DMS153 (cell line): ENCODE measurements at places on chromosomes 3 and 15.

DNA sequence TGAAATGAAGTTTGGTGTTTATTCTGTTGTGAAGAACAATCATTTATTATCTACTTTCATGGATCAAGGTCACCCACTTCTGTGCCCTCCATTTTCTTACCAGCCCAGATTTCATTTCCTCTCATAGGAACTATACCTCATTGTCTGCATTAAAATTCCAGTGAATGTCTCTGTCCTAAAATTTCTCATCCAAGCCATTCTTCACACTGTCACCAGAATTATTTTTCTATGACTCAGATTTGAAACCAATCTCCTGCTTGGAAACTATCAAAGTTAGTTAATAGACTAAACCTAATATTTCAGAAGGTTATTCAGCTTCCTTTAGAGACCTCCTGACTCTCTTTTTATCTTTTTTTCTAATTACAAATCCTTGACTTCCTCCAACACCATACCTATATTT lies 364.1 kb upstream of the CBLB start:
- DNase-seq: no peak

- no peak for DNase-seq
These were observed 44.4 kb upstream of the VGLL3 start for GRCh38 chr3:87035339-87035738.

DNA sequence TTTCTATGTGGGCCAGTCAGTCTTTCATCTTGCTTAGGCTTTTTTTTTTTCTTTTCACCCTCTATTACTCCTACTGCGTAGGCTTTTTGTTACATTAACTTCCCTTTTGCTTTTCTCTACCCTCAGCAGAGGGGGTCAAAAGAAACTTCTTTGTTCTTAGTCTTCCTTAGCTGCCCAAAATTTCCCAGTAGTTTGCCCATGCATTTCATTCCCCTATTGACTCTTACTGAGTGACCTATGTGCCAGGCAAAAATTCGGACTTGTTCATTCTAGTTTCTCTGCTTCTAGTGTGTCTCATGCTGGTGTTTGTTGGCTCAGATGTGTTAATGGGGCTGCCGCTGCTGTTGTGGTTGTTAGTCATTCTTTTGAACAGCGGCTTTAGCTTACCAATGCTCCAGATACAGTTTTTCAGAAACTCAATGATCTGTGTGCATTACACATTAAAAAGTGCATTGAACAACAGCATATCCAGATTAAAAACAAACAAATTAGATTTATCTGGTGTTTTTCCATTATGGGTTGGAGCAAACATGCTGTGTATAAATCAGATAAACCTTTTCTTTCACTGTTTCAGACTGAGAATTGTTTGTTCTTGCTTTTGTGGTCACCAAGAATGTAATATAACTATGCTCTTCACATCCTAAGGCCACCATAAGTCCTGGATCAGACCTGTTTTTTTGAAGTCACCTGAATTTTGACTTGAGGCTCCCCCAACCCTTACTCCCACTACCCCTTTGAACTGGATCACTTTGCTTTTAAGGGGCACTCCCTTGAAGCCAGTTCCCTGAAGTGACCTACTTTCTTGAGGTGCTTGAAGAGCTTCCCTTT lies 43.1 kb downstream of the PDE8A start:
- no peak for DNase-seq

DNA sequence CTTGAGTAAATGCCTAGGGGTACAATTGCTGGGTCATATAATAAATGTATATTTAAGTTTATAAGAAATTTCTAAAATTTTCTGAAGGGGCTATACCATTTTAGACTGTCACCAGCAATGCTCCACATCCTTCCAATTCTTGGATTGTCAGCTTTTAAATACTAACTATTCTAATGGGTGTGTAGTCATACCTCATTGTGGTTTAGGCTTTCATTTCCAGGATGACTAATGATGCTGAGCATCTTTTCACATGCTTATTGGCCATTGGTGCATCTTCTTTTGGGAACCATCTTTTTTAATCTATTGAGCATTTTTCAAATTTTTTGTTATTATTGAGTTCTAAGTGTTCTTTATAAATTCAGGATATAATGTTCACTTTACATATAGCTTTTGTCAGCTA lies 52.5 kb upstream of the CORO2B start:
- no peak for DNase-seq

DNA sequence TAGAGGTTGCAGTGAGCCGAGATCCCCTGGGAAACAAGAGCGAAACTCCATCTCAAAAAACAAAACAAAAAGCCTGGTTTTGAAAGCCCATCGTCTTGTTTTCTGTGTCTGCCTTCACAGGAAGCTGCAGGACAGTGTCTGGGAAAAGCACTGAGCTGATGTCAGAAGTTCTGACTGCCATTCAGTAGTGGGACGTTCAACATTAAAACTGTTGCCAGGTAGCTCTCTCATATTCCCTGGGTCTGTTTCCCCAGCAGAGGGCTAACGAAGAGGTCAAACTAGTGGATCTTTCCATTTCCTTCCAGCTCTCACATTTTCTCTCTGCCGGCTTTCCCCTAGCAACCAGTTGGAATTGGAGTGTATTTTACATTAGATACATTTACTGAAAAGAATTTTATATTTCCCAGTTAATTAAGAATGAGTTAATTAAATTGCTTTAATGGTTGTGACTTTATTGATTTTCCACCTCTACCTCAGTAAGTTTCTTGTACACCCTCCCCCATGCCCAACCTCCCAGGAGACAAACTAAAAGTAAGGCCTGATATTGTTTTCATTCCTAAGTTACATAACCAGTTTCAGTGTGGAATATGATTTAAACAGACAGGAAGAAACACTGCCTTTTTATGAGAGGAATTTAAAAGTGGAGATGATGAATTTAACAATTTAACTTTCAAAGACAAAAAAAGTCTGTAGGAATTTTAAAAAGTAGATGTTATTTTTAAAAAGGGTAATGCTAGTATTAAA lies 29.9 kb downstream of the RCN2 start:
- no peak for DNase-seq
